ENCODE measurements at places on chromosomes 2 and 18.

GRCh38 chr18:7618891-7619442 is 51.9 kb downstream of the PTPRM start:
- no peak for DNase-seq

DNA sequence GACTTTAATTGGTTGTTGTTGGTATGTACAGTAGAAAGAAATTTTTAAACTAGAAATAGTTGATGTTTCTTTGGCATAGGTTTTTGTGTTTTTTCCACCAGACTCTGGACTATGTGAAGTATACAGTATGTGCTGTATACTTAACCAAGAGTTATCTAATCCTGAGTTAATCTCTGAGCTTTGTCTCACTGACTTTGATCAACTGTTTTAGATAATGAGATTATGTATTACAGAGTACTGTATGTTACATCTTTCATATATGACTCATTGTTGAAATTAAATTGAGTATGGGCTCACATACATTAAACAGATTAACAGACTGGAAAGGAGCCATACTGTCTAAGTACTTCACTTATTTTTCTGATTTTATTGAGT is 38.0 kb downstream of the ACTR2 start:
- DNase-seq, result no peak

DNA sequence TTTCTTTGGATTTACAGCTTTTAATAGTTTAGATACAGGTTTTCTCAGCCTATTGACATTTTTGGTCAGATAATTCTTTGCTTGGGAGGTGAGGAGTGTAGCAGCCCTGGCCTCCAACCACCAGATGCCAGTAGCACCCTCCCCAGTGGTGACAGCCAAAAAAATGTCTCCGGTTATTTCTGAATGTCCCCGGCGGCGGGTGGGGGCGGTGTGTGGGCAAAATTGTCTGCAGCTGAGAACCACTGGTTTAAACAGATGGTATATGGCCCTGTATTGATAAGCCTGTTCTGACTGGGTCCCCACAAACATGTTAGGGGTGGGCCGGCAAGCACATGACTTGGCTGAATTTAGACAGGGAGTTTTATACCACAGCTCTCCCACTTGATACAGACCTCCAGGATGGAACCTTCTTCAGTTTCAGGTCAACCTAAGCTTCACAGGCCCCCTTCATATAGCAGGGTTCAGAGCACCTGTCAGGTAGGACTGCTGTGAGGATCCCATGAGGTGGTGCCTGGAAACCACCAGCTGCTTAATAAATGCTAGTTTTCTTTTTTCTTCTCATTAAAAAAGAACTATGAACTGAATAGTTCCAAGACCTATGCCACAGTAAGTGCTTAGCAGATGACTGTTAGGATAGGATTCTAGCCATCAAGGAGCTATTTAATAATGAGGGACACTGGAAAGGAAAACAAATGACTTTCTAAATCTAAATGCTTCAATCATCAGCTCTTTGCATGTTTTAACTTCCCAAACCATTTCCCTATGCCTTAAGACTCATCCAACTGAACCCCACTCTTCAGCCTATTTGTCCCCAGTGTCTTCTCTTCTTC is 18.1 kb downstream of the LPIN2 start:
- DNase-seq, result peak; percentile 85

DNA sequence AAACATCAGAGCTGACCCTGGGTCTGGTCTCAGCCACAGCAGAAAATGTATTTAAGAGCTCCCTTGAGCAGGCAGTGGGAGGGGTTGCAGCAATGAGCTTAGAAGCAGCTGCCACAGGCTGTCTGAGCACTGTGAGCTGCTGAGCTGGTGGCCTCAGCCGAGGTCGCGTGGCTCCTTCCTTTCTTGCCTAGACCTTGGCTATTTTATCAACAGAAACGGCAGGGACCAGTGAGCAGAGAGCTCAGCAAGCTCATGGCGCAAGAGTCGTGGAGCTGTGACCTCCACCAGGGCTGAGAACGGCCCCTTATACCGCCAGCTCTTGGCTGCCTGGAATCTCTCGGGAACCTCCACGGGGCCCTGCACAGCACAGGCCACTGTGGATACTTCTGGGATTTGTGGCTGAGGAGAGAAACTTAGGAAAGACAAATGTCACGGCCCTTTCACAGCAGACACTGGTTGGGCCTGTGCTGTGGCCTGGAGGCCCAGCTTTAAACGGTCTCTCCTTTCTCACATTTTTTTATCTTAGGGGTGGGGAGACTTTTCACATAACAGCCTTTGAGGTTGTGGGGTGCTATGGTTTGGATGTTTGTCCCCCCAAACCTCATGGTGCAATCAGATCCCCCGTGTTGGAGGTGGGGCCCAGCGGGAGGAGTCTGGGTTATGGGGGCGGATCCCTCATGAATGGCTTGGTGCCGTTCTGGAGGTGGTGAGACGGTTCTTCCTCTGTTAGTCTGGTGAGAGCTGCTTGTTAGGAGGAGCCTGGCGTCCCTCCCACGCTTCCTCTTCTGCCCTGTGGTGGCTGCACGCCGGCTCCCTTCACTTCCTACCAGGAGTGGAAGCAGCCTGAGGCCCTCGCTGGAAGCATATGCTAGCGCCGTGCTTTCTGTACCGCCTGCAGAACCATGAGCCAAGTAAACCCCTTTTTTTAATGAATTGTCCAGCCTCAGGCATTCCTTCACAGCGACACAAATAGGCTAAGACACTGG is 1.7 kb downstream of the ALLC start:
- no peak for DNase-seq

DNA sequence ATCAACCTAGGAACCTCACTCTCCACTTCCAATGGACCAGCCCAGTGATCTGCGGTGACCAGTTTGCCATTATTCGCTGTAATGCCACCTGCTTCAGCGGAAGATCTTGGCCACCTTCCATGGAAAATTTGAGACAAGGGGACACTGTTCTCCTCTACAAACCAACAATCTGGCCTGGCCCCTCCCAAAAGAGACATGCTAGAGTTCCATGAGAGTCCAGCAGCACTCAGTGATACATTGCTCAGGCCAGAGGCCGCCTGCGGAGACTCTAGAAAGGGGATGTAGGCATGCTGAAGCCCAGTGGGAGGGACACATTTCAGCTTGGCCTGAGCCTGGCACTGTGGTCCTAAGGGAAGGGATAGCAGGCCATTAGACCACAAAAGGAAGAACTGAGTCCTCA is 58.3 kb downstream of the COL6A3 start:
- DNase-seq, result no peak

DNA sequence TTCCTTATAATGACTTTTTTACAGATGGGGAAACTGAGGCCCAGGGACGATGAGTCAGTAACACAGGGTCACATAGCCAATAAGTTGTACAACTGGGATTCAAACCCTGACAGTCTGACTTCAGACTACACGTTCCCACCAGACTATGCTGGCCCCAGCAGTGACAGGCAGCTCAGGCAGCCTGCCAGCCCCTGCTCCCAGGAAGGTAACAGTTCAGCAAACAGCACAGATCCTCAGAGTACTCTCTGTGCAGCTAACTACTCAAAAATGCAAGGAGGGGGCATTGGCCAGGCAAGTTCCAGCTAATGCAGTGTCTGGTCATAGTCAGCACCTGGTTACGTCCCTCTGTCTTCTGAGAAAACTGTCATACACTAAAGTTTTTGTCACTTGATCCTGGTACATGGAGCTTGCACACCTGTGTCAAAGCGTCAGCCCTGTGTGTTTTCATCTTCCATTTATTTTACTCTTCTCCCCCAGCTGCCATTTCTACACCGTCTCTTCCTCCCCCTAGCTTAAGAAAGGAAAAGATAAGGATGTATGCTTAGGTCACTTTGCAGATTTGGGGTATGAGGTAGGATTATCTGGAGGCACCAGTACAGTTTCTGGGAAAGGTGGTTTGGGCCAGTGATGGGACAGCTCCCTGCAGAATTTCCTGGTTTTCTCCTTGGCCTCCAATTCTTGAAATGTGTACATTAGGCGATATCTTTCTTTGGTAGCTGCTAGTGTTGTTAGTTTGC is 4.5 kb downstream of the SMARCAL1 start:
- DNase-seq, result no peak

DNA sequence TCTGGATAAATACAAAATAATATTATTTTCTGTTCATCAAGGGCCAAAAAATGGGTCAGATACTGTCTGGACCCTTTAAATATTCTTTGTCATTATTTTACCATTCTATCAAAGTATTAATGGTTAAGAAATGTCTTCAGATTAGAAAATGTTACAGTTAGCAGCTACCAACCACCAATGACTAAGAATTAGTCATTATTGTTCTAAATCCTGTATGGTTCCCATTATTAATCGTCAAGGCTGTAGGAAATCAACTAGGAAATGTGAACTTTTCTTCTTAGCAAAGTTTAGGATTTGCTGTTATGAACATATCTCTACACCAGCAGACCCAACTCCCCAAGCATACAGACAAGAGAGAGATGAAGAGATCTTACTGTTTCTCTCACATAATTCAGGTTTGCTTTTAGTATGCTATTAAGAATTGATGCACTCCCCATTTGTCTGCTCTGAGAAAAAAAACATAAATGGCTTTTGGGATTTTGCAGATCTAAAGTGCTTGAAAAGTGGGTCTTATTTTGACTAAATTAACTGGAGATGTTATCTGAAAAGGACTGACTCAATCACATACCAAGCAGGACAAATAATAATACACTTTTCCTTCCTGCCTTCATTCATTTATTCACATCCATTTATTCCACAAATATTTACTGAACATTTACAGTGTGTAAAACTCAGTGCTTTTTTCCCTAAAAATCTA is 147.7 kb downstream of the PPP1R1C start:
- no peak for DNase-seq

DNA sequence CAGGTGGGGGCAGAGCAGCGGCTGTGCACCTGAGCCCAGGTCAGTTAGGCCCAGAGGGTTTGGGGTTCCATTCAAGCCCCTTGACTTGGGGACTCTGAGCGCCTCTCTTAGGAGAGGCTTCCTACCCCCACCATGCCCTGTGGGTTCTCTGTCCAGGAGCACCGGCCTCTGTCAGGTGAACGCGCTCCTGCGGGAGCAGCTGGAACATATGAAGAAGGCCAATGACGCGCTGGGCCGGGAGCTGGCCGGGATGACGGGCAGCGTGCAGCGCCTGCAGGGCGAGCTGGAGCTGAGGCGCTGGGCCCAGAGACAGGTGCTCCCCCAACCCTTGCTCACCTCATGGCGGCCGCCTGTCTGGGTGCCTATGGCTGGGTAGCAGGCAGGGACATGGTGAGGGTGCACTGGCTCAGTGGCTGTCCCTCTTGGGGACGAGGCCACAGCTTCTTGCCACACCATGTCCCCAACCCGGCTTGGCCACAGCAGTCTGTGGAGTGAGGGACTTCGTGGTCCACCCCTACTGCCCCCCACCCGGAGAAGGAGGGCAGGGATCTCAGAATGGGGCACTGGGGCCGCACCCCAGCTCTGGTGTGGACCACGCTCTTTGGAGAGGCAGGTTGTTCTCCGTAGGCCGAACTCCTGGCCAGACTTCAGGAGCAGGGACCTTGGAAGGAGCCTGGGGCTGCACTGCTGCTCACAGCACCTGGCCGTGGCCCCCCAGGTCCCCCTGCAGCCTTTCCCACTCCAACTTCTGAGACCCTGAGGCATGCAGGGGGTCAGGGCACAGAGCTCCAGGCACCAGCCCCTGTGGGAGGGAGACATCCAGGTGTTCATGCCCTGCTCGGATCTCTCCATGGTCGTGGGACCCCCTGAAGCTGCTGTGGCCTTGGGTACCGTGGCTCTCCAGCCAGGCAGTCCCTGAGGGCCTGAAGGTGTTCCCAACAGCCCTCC is 19.7 kb downstream of the CROCC2 start:
- peak; percentile 2 for DNase-seq

DNA sequence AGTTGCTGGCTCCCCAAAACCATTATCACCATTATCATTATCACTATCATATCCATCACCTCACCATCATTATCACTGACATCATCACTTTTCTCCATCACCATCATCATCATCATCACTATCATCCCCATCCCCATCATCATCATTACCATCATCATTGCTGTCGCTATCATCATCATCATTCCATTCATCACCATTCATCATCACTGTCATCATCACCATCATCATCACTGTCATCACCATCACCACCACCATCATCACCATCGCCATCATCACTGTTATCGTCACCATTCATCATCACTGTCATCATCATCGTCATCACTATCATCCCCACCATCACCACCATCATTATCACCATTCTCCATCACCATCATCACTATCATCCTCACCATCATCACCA is 9.0 kb downstream of the HPCAL1 start:
- no peak for DNase-seq

- DNase-seq, result no peak
Measured at GRCh38 chr18:8411492-8411891, 197.7 kb upstream of the RAB12 start.

DNA sequence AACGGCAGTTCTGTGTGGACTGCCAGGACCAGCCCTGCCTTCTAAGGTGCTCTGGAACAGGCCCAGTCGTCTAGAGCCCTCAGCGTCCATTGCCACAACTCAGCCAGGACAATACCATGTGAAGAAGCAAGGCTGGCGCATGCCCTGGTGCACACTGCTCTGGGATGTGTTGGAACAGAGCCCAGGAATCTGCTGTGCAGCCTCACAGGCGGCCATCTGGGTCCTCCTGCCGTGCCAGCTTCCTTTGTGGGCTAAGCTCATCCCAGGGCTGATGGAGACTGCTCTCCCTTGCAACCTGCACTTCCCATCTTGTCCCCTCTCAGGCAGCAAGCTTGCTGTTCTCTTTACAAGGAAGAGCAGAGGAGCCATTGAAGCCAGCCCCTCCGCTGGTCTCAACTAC is 246.4 kb upstream of the PXDN start:
- DNase-seq, result no peak

- peak; percentile 19 for DNase-seq
Measured at GRCh38 chr2:127423478-127423843, 5.2 kb downstream of the PROC start.

DNA sequence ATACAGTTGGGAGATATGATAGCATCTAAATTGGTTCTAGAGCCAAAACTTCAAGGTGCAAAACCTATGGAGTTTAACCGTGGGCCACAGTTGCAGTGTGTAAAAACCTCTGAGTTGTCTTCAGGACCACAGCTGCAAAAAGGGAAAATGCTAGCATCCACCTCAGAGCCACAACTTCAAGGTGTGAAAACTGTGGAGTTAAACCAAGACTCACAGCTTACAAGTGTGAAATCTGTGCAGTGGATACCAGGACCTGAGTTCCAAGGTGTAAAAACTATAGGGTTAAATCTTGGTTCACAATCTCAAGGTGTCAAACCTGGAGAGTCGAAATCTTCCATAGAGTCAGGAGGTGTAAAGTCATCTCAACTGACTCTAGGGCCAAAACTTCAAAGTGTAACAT is 10.4 kb upstream of the ZNF512 start:
- DNase-seq, result no peak

GRCh38 chr2:94753466-94753998 is 117.7 kb upstream of the TEKT4 start:
- no peak for DNase-seq

GRCh38 chr18:75044791-75045190 is 164.1 kb downstream of the PTGR3 start:
- DNase-seq, result no peak

Measured in activated naive CD4-positive, alpha-beta T cell treated with anti-CD3 and anti-CD28 coated beads for 36 hours (primary cell).